ENCODE measurements at places on chromosomes 3 and 15. TPM values are rescaled to one million over a fixed set of nuclear protein-coding genes. Genes with fewer than 3 reads are reported as not detected.

KIF9 gene
- total RNA-seq, result 16.9 TPM

DNA sequence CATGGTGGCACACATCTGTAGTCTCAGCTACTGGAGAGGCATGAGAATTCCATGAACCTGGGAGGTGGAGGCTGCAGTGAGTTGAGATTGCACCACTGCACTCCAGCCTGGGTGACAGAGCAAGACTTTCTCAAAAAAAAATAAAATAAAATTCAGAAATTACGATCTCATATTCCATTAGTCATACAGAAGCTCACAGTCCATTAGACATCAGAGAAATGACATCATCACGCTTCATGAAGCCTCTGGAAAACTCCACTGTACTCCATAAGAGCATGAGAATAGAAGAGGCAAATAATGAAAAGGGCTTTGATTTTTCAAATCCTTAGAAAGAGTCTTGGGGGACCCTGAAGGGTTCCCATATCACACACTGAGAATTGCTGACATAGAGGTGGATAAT is 145.0 kb upstream of the MITF start:
- DNase-seq, result no peak
- H3K27ac ChIP-seq, result no peak overlapping the region
- H3K4me3 ChIP-seq, result no peak overlapping the region
- no peaks in the 10 kb centered on the region for H3K27me3 ChIP-seq
- H3K36me3 ChIP-seq, result no peaks in the 10 kb centered on the region

ATP13A4 gene
- total RNA-seq, result 3.7 TPM

CEP97 gene
- total RNA-seq, result 7.5 TPM

DNA sequence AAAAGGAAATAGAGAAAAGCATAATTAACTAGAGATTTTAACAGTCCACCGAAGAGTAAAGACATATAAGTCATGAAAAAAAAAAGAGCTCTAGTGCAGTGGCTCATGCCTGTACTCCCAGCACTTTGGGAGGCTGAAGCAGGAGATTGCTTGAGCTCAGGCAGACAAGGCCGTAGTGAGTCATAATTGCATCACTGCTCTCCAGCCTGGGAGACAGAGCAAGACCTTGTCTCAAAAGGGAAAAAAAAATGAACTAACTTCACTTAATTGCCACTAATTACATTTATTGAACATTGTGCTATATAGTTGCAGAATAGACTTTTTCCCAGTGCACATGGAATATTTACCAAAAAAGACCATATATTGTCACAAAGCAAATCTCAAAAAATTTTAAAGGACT is 221.8 kb downstream of the CBLB start:
- no peaks in the 10 kb centered on the region for H3K4me1 ChIP-seq
- H3K27me3 ChIP-seq, result no peaks in the 10 kb centered on the region
- no peak for DNase-seq
- no peaks in the 10 kb centered on the region for H3K36me3 ChIP-seq
- no peak overlapping the region for H3K27ac ChIP-seq
- H3K4me3 ChIP-seq, result no peak overlapping the region

GRCh38 chr3:154801729-154802128 is 278.4 kb upstream of the MME start:
- no peaks in the 10 kb centered on the region for H3K27me3 ChIP-seq
- no peak overlapping the region for H3K27ac ChIP-seq
- no peak for DNase-seq
- H3K36me3 ChIP-seq, result no peaks in the 10 kb centered on the region
- no peak overlapping the region for H3K4me3 ChIP-seq

VWA5B2 gene
- total RNA-seq, result 0.25 TPM

DNA sequence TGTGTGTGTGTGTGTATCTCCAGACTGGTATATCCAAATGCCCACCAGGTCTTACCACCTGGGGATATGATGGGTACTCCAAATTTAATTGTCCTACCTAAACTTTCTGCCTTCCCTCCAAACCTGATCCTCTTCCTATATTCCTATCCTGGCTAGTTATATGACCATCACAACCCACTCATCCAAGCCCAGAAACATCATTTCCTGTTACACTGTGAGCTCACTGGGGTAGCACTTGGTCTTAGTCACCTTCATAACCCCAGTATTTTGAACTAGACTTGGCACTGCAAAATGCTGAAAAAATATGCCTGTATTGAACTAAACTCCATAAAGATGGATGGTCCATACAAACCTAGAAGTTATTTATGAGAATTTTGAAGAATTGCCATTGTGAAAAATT is 178.8 kb upstream of the EIF1B start:
- H3K27ac ChIP-seq, result no peak overlapping the region
- no peaks in the 10 kb centered on the region for H3K36me3 ChIP-seq
- no peaks in the 10 kb centered on the region for H3K4me1 ChIP-seq
- H3K4me3 ChIP-seq, result no peak overlapping the region

GRCh38 chr15:85570336-85570735 is 189.9 kb downstream of the AKAP13 start:
- no peak overlapping the region for H3K4me3 ChIP-seq
- no peak for DNase-seq
- H3K36me3 ChIP-seq, result no peaks in the 10 kb centered on the region
- H3K4me1 ChIP-seq, result no peaks in the 10 kb centered on the region
- H3K27me3 ChIP-seq, result no peaks in the 10 kb centered on the region

DNA sequence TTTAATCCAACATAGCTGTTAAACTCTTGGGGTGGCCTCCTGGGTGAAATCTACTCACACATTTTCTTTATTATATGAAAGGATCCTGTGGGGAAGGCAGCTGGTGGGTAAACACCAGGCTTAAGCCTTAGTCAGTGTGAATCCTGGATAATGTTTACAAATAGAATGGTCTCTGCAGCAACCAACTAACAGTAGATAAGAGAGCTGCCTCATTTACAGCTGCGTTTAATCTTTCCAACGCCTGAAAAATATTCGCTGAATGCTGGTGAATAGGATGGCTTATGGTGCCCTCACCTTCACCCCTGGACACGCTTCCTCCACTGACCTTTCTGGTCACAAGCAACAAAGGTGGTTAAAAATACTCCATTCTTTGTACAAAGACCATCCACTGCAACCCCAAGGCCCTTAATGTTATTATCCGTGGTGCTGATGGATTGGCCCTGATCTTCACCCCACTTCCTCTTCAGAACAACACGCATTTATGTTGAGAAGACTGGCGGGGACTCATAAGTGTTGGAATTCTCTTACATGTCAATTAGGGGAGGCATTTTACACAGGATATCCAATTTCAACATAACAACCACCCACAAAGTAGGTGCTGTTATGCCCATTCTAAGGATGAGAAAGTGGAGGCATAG is 120.0 kb upstream of the FRMD4B start:
- no peaks in the 10 kb centered on the region for H3K27me3 ChIP-seq
- no peak for DNase-seq
- no peak overlapping the region for H3K4me3 ChIP-seq
- no peaks in the 10 kb centered on the region for H3K36me3 ChIP-seq
- H3K4me1 ChIP-seq, result no peaks in the 10 kb centered on the region
- H3K27ac ChIP-seq, result no peak overlapping the region

NMNAT3 gene
- 6.4 TPM for total RNA-seq

C3orf52 gene
- 5.2 TPM for total RNA-seq

CASR gene
- total RNA-seq, result 72.8 TPM

DNA sequence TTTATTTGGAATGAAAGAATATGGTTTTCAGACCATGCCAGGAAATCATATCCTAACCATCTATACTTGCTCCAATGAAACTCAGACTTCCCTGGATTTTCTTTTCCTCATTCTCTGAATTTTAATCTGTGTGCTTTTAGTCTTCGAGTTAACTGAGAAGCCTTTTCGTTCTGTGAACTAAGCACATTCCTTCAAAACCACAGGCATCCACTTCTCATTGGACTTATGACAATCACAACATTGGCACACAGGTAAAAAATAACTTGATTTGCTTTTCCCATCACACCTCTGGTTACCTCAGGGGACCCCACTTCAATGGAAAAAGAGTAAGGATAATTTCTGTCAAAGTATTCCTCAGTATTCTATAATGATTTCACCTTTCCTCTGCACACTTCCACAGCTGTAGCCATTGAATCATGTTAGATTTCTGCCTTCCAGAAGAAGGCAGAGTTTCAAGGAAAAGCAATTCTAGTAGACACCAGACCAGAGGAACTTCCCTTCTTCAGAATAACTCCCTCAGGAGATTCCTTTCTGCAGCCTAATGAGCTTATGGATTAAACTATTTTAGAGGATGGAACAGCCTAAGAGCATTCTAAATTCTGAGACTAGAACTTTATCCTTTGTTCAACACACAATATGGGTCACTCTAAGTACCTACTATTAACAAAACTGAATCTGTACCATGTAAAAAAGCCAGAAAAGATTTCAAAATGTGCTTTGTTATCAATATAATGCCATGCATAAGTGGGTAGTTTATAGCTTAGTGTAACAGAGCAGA is 15.9 kb downstream of the COMMD2 start:
- H3K27ac ChIP-seq, result no peak overlapping the region
- no peak overlapping the region for H3K4me3 ChIP-seq
- DNase-seq, result no peak
- no peaks in the 10 kb centered on the region for H3K36me3 ChIP-seq
- no peaks in the 10 kb centered on the region for H3K27me3 ChIP-seq
- peaks cover 5% of the 10 kb centered on the region for H3K4me1 ChIP-seq

FOXL2 gene
- not detected for total RNA-seq

GRCh38 chr3:119175872-119176756 is 2.7 kb downstream of the UPK1B start:
- no peak for DNase-seq
- no peak overlapping the region for H3K27ac ChIP-seq
- H3K36me3 ChIP-seq, result no peaks in the 10 kb centered on the region
- H3K4me3 ChIP-seq, result no peak overlapping the region
- H3K27me3 ChIP-seq, result no peaks in the 10 kb centered on the region

- H3K4me1 ChIP-seq, result no peaks in the 10 kb centered on the region
- no peak overlapping the region for H3K27ac ChIP-seq
- no peaks in the 10 kb centered on the region for H3K27me3 ChIP-seq
Measured at GRCh38 chr3:138477120-138477519, 42.7 kb downstream of the ESYT3 start.

GRCh38 chr3:4493941-4494894 is 1.1 kb downstream of the ITPR1 start:
- H3K36me3 ChIP-seq, result no peaks in the 10 kb centered on the region
- DNase-seq, result no peak
- peak overlapping the region; percentile 85 for H3K4me3 ChIP-seq

CHRM5 gene
- 0.06 TPM for total RNA-seq

ERC2 gene
- total RNA-seq, result 3.8 TPM
